ENCODE measurements at places on chromosomes 7 and 10.

DNA sequence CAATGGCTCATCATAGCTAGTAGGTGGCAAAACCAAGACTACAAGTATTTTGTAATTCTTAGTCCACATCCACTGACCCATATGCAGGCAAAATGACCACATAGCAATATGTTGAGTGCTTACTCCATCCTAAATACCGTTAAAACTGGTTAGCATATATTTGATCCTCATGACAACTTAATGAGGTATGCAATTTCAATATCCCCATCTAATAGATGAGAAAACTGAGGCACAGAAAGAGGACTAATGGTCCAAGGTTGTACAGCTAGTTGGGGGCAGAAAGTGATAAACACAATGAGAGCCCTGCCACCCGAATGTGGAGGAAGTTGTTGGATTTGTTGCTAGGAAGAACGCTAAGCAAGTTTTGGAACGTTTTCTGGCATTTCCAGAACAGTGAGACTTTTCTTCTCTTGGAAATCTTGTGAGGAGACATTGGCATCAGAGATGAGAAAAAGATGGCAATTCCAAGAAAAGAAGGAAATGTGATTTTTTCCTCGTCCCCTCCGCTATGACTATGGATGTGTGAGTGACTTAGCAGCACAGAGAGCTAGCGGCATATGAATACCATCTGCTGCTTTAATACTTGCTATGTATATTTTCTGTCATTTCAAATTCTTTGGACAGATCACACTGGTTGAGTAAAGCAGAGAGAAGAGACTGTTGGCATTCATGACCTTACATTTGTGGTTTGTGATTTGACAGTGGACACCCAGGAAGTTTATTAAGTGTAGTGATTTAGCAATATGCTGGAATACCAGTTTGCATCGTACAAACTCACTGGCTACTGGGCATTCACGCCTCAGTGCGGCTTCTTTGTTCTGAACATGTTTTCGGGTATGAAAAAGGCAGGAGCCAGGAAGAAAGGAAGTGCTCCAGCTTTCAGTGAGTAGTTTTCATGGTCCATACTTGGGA, 51.5 kb downstream of the NRCAM start:
- DNase-seq, result no peak

GRCh38 chr10:75410132-75411005, 8.8 kb upstream of the ZNF503 start:
- DNase-seq, result no peak

DNA sequence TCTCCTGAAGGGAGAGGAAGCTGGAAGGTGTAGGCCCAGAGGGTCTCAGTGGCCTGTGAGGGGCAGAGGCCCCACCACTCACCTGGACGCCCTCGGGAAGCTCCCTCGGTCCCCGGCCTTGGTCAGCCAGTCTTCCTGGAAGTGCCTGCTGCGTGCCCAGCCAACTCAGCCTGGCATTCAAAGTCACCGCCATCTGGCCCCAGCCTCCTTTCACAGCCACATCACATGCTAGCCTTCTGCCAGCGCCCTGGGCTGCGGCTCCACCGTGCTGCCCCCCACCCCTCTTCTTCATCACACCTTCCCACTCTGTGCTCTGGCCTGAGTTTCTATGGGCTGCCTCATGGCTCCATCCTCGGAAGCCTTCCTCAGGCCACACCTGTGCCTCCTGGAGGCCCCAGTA, 98.0 kb downstream of the ZMIZ1 start:
- no peak for DNase-seq

GRCh38 chr7:284762-285722, 4.9 kb upstream of the FOXL3 start:
- no peak for DNase-seq

- no peak for DNase-seq
These were observed 186.1 kb downstream of the SRPK2 start for GRCh38 chr7:105202616-105203015.

DNA sequence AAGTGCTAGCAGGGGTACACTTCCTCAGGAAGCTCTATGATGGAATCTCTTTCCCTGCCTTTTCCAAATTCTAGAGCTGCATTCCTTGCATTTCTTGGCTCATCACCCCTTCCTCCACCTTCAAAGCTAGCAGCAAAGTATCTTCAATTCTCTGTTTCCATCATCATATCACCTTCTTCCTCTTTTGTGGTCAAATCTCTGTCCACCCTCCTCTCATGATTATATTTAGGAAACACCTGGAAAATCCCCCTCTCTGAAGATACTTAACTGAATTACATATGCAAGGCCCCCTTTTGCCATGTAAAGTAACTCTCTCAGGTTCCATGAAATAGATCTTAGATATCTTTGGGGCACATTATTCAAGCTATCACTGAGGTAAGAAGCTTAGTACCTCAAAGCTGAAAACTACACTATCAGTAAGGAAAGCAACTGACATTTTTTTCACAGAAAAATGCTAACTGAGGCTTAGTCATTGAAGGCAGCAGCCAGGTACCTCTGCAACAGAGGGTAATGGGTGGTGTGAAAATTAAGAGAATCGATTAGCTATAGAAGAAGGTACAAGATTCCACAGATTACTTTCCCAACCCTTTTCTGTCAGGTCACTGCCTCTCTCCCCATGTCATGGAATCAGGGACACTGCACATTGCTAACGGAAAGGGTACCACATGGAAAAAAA, 197.3 kb downstream of the MACC1 start:
- no peak for DNase-seq

DNA sequence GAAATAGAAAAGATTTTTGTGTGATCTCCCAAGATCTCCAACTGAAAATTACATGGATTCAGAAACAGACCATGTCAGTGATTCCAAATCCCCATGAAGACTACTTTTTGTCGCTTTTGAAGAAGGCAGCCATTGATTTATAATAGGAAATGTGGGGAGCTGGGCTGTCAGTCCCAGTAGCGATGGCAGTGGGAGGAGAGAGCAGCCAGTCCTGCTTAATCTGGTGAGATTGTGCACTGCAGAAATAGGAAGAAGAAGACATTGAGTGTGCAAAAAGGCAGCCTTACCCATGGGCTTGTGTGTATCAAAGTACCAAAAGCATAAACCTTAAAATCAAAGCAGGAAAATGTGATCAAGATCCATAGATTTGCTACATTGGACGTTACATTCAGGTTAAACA, 4.8 kb downstream of the ADRB1 start:
- DNase-seq, result no peak

DNA sequence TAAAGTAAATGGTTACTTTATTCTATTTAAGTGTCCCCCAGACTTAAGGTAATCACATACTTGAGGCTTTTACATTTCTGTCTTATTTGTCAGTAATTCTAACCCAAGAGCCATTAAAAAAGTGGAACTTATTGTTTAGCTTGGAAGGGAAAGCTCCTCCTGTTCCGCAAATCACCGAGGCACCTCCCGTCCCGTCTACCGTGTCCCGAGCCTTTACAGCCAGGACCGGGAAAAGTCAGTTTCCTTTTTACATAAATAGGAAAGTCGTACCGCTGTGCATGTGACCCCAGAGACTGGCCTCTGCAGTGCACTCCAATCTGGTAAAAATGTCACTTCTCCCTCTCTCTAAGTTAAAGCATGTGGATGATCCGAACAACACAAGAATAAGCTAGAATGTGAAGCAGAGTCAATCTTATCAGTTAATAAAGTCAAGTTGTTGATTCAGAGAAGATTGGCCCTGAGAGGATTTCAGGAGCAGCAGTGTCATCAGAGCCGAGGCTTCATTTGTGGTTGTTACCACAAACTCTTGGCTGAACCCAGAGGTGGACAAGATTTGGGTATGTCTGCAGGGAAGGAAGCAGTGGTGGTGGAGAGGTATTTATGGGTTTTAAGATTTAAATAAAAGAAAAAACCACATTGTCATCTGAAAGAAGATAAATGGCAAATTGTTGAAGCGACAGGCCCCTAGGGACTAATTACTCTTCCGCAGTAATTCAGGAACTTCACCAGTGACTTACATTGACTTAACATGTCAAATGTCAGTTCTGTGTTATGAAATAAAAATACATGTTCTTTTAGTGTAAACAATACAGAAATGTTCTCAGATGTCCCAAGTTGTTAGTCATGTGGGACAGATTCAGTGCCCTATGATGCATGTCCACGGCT, 316.6 kb upstream of the ZNF32 start:
- no peak for DNase-seq

DNA sequence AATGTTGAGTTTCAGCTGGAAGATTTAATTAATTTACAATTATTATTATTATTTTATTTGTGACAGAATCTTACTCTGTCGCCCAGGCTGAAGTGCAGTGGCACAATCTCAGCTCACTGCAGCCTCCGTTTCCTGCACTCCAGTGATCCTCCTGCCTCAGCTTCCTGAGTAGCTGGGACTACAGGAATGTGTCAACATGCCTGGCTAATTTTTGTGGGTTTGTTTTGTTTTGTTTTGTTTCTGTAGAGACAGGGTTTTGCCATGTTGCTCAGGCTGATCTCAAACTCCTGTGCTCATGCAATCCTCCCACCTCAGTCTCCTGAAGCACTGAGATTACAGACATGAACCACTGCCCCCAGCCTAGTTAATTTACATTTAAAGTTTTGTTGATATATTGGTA, 93.8 kb upstream of the MEOX2 start:
- no peak for DNase-seq

- DNase-seq, result no peak
These were observed 261.1 kb upstream of the CSTF2T start for GRCh38 chr10:51960494-51960895.

GRCh38 chr7:118232837-118233236, 8.3 kb downstream of the ANKRD7 start:
- no peak for DNase-seq

DNA sequence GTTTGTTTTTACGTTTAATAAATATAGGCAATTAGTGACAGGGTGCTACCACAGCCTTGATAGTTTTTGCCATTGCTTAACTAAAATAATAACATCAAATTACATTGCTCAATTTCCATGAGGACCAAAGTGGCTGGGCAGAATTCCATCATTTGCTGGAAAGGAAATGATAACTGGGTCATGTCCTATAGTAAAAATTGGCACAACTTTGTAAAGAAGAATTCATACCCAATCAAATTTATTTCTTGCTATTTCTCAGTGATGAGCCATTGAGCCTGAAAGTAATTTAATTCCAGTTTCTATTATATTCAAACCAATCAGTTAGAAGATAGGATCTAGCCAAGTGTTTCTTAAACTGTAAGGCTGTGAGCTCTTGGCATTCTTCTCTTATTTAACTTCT, 102.2 kb upstream of the CTTNBP2 start:
- DNase-seq, result no peak

GRCh38 chr7:151565541-151565940, 45.8 kb upstream of the RHEB start:
- no peak for DNase-seq

Data from activated CD8-positive, alpha-beta memory T cell treated with anti-CD3 and anti-CD28 coated beads for 24 hours (primary cell).